Sciatic nerve (tissue), 2 donors: ENCODE measurements at places on chromosomes 1 and 21. TPM values are rescaled to one million over a fixed set of nuclear protein-coding genes. Genes with fewer than 3 reads are reported as not detected.

The CACNA1S gene
- not detected for total RNA-seq

DNA sequence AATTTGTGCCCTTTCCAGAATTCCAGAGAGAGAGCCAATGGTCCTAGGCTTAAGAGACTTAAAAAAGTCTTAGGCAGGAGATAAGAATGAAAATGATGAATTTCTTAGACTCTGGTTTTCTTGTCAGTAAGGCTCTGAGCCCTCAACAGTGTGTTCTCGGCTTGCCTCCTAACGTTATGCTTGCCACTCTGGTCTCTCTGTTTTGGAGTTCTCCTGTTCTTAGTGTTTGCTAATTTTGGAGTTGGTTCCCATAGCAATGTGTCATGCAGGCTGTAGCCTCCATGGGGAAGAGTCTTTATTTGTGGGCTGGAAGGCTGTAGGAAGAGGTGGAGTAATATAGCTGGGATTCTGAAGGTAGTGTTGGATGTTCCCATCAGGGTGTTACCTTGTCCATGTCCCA lies 19.9 kb downstream of the TBX19 start:
- DNase-seq, result no peak

DNA sequence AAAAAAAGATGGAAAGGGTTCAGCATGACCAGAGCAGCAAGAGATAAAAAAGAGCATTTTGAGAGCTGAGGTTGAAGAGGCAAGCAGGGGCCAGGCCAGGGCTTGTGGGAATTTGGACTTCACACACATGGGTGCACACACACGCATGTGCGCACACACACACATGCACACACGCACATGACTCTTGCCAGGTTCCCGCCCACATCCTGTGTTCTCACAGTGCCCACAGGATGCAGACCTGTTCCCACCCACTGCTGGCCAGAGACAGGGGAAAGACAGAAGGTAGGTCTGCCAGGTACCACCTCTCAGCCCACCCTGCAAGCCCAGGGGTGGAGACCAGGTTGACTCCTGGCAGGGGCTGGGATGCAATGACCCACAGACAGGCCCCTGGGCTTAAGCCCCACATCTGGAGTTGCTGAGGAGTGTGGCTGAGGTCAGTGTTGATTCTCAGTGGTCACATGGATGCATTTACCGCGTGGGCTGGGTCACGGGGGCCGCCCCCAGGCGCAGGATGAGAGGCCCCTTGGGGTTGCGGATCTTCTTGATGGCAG lies 4.4 kb downstream of the COL16A1 start:
- no peak for DNase-seq

DNA sequence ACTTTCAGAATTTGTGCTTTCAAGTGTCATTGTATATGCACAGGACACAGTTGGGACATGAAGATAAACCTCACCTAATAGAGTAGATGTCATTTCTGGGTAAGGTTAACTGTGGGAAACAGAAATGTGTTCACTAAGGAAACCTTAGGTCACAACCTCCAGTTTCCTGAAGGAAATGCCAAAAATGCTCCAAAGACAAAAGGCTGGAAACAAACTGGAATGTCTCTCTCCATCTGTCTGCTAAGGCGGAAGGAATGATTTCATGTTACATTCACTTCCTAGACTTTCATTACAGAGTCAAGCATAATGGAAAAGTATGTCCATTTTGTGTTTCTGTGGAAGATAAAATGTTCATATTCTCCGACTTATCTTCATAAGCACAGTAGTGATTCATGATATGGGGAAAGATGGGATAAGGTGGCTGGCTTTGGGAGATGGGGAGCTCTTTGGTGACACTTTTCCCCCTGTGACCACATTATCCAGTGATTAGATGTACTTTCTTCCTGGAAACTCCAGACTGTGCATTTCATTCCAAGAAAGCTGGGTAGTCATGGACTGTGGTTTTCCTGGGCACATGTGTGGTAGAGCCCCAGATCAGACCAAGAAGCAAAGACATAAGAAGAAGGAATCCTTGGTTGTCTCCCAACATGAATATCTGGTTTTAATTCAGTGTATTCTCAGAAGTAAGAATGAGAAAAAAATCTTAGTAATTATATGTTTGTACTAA lies 5.7 kb downstream of the S1PR1 start:
- DNase-seq, result no peak

GRCh38 chr1:179598631-179599030 lies 7.0 kb downstream of the TDRD5 start:
- no peak for DNase-seq

DNA sequence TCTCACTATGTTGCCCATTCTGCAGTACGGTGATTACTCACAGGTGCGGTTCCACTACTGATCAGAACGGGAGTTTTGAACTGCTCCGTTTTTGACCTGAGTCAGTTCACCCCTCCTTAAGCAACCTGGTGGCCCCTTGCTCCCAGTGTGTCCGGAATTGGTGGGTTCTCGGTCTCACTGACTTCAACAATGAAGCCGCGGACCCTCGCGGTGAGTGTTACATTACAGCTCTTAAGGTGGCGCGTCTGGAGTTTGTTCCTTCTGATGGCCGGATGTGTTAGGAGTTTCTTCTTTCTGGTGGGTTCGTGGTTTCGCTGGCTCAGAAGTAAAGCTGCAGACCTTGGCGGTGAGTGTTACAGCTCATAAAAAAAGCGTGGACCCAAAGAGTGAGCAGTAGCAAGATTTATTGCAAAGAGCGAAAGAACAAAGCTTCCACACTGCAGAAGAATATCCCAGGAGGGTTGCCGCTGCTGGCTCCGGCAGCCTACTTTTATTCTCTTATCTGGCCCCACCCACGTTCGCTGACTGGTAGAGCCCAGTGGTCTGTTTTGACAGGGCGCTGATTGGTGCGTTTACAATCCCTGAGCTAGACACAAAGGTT lies 17.6 kb upstream of the PARP1 start:
- DNase-seq, result no peak

DNA sequence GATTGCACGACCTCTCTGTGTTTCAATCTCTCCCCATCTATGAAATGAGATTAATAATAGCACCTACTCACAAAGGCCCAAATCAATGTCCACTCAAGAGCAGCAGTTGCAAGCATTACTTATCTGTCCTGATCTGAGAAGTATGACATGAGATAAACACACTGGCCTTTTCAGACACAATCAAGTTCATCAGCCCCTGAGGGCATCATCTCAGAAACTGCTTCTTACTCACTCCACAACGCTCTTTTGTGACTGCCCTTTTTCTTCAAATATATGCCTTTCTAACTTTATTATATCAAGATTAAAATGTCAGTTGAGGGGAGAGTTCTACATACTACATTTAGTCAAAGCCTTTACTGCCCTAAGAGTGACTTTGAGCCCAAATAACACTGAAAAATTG lies 371.9 kb upstream of the SPAG17 start:
- no peak for DNase-seq
